Dorsolateral prefrontal cortex (tissue), 122 donors: ENCODE measurements at places on chromosomes 1 and 21. TPM values are rescaled to one million over a fixed set of nuclear protein-coding genes. Genes with fewer than 3 reads are reported as not detected.

GRCh38 chr21:42350927-42351426, at the start of gene TFF2:
TFF2 (minus strand) TSS chr21:42350994; CDS start chr21:42350957, 37 bp downstream.
- DNase-seq: no peak

DNA sequence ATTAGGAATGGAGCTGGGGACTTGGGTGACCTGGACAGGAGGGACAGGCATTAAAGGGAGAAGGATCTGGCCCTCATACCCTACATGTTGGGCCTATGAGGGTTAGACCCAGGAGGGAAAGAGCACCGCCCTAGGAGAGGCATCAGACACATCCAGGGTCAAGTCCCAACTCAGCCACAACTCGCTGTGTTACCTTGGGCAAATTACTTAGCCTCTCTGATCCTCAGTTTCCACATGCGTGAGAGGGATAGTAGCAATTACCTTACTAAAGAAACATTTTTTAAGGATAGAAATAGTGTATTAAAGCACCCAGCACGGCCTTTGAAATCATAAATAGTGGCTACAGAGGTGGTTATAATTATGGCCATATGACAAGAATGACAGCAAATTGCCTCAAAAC, 20.1 kb upstream of the SELENON start:
- no peak for DNase-seq

Gene ADSS2
- total RNA-seq: 64.1 TPM

Gene SYT6
- 4.4 TPM for total RNA-seq

Gene KPRP
- not detected for total RNA-seq

Gene OR2L8
- total RNA-seq: 5.9 TPM

Gene OLFML3
- total RNA-seq: 2.2 TPM

Gene MLLT11
- total RNA-seq: 102 TPM

Gene AGT
- total RNA-seq: 159 TPM
